ENCODE measurements at places on chromosomes 11 and 22.

DNA sequence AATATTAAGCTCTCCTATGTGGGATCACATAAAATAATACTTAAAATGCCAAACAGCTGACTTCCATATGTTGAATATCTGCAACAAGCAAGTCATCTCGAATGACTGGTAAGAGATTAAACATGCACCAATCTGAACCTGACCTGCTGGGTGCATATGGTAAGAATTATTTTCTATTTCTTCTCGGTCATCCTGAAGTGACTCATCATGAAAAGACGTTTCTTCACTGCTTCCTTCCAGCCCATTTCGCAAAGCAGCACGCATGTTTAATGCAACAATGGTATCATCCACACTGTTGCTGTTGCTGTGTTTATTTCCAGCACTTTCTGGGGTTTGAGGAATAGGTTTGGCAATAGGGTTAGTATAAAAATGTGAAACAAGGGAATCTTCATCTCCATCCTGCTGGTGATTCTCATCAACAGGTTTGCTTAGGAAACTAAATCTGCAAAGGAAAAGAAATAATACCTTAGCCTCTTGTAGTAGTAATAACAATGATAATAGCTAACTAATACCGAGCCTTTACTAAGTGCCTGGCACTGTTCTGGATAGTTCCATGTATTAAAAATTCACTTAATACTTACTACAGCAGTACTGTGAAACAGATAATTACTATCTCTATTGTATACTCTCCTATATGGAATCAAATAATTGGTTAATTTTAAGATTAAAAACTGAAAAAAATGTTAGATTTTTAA, 52.0 kb upstream of the CHRNA10 start:
- DNase-seq: no peak

- no peak for DNase-seq
Measured at GRCh38 chr22:45180146-45180679, 16.5 kb downstream of the NUP50 start.

GRCh38 chr22:38733329-38733723, 22.5 kb downstream of the SUN2 start:
- DNase-seq: no peak

- no peak for DNase-seq
Measured at GRCh38 chr11:82082976-82083375, 650.7 kb downstream of the FAM181B start.

GRCh38 chr11:86230921-86231434, 13.6 kb upstream of the EED start:
- no peak for DNase-seq

GRCh38 chr11:1162138-1162475, 4.4 kb downstream of the MUC5AC start:
- DNase-seq: no peak

- DNase-seq: no peak
Measured at GRCh38 chr11:17840101-17840548, 105.5 kb downstream of the KCNC1 start.

DNA sequence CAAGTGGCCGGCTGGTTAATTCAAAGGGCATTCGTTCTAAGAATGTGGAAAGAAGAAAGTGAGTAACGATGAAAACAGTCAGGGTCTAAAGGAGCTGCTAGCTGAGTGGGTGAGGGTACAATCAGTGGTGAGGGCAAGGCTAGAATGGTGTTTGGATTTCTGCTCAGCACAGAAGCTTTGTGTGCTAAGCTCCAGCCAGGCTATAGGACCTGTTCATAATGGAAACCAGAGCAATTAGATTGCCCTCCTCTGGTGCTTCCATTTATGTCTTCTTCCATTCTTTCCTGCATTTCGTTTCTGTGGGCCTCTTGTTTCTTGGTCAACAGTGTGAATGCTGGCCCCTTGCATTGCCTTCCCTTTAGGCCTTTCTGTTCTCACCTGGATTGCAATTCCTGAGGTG, 572.9 kb upstream of the CHORDC1 start:
- no peak for DNase-seq

DNA sequence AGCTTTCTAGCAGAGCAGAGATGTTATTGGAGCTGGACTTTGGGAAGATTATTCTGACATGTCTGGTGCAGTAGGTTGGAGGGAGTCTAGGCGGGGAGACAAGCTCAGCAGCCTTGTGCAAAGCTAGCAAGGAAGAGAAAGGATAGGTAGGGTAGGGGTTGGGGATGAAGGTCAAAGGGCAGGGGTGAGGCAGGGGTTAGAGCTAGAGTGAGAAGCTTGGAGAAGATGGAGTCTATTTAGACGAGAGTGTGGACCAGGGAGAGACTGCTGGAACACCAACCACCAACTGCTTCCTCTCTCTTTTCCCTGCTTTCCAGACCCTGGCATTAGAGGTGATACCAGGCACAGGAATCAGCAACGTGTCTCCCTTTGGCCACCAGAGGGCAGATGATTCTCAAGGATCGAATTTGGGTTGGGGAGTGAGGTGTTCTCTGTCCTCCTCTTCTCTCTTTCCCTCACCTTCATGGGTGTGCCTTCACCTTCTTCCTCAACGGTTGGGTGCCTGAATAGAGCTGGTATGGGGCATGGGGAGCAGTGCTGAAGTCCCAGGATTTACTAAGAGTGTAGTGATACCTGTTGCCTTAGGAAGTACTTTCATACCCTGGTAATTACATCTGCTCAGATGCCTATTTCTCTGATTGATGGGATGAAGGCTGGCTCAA, 1.8 kb upstream of the MARK2 start:
- peak; percentile 81 for DNase-seq

DNA sequence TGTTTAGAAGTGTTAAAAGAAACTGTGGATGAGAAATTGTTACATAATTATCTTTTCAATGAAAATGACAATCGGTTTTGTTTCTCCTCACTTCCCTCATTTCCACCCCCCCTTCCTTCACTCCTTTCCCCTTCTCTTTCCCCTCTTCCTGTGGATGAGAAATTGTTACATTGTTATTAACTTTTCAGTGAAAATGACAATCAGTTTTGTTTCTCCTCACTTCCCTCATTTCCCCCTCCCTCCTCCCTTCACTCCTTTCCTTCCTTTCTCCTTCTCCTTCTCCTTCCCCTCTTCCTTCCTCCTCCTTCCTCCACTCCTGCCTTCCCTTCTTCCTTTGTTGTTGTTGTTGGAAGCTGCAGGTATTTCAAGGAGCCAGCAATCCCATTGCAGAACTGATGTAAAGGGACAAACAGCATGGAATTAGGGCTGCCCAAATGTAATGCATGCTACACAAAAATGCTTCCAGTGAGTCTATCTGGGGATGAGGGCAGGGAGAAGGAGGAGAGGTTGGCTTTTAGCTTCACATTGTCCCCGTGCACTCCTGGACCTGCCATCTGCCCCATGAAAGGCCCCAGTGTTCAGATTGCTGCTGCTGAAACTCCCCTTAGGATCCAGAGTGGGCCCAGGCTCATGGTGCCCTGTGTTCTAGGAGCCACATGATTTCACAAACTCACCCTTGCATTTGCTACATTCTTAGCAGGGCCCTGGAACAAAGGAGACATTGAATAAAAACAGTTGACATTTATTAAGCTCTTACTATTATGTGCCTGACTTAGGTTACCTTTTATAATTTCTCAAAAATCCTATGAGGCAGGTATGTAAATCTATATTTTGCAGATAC, 133.0 kb upstream of the TIMP3 start:
- no peak for DNase-seq

GRCh38 chr11:75667831-75668450, 897 bp downstream of the MAP6 start:
- no peak for DNase-seq

GRCh38 chr11:10395166-10395897, 59.7 kb upstream of the AMPD3 start:
- no peak for DNase-seq

- no peak for DNase-seq
Measured at GRCh38 chr22:23363683-23364082, 183.4 kb downstream of the BCR start.

DNA sequence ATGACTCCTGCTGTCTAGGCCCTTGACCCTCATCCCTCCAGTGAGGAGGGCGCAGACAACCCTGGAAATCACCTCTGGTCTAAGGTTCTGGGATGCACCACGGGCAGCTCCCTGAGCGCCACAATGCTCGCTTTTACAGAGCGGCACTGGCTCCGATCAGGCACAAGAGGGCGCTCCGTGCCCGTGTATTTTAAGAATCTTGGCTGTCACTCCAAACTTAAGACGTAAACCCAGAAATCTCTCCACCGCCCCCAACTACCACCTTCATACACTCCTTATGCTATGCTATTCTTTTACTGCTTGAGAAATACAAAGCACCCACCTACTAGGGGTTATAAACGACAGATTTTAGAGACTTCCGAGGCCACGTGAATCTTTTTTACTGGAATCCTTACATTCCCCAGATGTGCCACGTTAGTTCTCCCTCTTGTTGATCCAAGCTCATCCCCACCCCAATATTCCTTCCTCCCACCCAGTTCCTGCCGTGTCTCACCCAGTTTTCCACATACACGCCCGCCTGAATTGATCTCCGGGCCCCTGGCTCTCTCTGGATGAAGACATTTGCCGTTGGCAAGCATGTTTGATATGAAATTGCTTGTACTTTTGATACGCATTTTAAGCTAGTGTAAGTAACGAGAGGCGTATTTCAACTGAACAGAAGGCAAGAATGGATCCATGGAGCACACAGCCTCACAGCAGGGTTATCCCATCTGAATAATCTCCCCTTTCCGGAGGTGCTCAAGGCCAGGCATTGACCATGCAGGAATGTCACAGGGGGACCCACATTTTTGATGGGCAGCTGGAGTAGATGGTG, 453.5 kb downstream of the OPCML start:
- no peak for DNase-seq

GRCh38 chr22:23547818-23548500, 32.1 kb downstream of the IGLL1 start:
- no peak for DNase-seq

DNA sequence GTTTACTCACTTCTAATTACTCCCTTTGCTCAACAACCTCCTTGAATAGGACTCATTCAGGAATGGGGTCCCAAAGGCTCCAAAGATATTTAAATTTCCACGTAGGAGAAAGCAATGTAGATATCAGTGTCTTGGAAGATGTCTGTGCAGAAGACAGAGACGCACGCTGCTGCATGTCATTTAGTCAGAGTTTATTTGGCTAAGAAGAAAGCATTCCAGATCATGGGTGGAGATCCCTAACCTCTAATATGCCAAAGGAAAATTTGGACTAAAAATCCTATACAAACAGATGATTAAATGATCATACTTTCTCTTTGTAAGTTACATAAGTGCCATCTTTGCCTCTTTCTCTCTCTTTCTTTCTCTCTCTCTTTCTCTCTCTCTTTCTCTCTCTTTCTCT, at the start of gene OR10D3:
Gene OR10D3, plus strand, starts transcription at position 278 of the 400 bp plus-strand sequence. CDS start 1,925 bp downstream, outside the sequence.
- DNase-seq: no peak

DNA sequence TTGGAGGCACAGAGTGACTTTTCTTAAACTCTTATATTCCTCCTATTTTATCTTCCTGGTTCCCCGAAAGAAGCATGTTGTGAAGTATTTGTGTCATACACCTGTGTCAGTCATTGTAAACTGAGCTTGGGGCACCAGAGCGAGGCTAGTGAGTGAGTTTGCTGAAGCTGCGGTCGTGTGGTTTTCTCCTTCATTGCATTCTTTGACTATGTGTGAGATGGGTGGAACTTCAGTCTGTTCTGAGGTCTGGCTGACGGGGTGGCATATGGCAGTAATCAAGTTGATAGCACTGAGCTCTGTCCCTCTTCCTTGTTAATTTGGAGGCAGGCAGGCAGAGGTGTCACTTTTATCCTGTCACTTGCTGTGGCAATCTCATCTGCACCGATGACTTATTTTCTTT, 4.2 kb downstream of the VPS26B start:
- no peak for DNase-seq

GRCh38 chr11:72271980-72272379, 28.0 kb upstream of the PHOX2A start:
- no peak for DNase-seq

DNA sequence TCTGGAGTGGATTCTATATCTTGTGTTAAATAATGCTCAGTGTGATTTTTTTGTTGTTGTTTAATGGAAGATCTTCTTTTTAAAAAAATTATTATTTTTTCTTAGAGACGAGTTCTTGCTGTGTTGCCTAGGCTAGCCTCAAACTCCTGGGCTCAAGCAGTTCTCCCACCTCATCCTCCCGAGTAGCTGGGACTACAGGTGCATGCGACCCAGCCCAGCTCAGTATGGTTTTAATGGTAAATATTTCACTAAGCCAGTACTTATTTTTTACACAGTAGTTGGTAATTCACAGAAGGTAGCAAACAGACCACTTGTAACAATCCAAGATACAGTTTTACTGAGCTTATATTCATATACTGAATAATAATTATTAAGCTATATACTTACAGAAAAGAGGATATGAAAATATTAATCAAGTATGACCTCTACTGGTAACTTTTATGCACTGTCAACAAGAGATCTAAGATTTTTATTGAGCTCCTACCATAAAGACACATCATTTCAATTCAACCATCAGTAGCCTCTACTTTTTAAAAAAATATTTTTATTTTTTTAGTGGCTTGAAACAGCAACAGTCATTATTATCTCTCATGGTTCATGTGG, 6.1 kb upstream of the CD59 start:
- DNase-seq: no peak

DNA sequence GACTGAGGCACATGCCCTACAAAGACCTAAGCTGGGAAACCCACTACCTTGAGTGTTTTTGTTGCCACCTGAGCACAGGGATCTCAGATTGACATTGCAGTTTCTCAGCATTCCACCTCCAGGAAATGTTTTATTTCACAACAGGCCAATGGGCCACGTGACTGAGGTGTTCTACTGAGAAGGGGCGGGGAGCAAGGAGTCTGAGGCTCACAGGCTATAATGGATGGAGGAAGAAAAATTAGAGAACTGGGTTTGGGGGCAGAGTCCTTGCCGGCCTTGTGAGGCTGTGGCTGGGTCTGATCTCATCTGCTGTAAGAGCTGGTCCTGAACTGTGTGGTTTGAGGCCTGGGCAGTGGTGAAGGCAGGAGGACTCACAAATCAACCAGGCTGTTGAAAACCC, 40.7 kb downstream of the ZNF202 start:
- DNase-seq: no peak

- no peak for DNase-seq
Measured at GRCh38 chr22:37163575-37164504, 14.1 kb upstream of the IL2RB start.

- no peak for DNase-seq
Measured at GRCh38 chr11:60781286-60781980, 3.7 kb upstream of the MS4A10 start.

- DNase-seq: no peak
Measured at GRCh38 chr11:117908959-117909610, 20.1 kb downstream of the TMPRSS13 start.

DNA sequence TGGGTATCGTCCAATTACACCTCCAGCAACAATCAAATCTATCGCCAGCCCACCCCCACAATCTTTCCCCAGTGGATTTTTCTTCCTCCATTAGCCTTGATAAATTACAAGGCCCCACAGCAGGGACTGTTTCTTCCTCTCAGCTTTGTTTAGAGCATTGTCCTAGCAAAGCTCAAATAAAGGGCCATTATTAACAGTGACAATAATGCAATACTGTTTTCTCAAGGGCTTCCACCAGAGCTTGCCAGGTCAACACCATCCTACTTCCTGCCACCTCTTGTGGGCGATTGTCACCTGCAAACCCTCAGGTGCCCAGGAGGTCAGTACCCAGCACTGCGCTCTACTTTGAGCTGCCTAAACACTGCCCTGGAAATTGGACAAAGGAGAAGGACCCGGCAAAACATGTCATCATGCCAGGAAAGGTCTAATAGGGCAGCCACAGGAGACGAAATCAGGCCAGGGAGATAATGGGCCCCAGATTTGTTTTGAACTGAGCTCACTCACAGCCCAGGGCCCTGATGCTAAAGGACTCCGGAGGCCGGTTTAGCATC, 95.2 kb downstream of the ABTB2 start:
- peak; percentile 48 for DNase-seq

- DNase-seq: peak; percentile 7
Measured at GRCh38 chr11:30917859-30918478, 331.8 kb upstream of the MPPED2 start.

- DNase-seq: no peak
Measured at GRCh38 chr11:69337211-69337721, 43.3 kb downstream of the MYEOV start.

All from NCI-H2029 treated with DMSO at 0.1 percent for 48 hours (cell line).